ENCODE measurements at places on chromosomes 6 and 20.

DNA sequence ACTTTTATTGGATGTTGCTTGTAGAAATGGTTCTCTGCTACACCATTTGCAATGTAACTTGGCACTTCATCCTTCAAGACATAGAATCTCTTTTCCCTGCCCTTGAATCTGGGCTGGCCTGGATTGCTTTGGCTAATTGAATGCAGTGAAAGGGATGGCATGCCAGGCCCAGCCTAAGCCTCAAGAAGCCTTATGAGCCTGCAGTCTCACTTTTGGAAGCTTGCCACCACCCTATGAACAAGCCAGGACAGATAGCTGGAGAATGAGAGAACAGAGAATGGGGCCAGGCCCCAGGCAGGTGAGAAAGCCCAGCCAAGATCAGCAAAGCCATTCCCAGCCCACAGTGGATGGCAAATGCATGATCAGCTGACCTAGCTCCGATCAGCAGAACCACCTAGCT lies 350.7 kb upstream of the RNF24 start:
- DNase-seq, result no peak

DNA sequence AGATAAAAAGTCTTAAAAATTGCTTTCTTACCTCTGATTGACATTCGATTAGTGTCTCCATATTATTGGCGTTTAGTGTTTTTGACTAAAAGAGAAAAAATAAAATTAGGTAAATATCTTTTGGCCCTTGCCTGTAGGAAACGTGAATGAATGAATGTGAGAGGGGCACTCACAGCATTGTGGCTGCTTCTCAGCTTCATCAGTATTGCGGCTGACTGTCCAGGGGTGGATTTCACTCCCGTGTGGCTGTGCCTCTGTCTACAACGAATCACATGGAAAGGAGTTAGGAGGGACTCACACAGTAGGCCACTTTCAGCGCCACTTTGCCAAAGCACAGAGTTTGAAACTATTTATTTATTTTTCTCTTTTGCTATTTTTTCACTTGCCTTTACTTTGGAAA lies 844 bp downstream of the TAGAP start:
- no peak for DNase-seq

DNA sequence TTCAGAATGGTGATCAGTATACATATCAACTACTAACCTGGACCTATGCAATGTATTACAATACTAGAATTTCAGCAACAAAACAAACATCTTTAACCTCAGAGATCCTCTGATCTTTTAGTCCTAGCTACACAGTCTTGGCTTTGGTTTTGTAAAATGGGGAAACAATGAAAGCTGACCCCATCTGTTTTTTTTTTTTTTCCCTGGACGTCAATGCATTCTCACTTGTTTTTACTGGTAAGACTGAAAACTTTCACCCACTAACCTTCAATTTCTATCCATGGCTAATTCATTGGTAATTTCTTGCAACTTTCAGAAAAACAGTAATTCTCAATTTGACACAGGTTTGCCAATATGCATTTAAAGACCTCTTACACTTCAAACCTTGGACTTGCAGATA lies 3.0 kb downstream of the KIF13A start:
- DNase-seq, result no peak

DNA sequence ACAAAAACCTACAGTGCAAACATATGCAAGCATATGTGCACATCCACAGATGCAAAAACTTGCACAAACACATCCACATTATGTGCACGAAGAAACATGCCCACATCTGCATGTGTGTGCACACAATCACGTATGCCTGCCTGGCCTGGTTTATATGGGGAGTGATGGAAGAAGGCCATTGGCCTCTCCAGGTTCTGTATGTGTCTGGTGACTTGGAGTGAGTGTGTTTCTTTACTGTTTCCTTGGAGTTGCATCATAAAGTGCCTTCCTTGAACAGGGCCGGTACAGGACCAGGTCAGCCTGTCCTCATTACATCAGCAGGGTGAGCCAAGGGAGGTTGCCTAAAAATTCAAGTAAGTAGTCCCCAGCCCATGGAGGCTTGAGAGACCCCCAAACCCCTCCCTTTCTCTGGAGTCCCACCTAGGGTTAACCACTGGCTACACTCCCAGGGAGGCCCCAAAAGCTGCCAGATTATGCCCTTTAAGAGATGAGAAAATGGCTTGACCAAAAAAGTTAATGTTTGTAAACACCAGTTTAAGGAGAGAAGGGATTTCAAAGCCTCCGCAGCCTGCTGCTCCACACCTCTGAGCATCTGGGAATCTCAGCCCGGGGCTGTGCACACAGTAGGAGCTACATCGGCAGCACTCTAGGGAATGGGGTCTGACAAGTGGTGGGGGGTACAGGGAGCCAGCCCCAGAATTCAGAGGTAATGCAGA lies 140.8 kb downstream of the VEGFA start:
- no peak for DNase-seq

DNA sequence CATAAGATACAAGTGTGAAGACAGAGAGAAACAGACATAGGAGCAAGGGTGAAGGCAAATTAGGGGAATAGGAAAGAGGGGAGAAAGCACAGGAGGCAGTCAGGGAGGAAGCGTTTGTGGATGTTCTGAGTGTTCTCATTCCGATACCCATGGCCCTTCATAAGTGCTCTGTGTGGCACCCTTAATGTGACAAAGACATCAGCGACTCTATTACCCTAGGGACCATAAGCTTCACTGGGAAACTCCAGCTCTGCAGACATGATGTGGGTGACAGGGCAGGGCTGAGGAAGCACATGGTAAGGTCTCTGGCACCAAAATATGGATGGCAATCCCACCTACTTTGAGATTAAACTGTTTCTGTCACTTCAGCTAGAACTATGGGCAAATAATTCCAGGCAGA lies 33.0 kb downstream of the F13A1 start:
- no peak for DNase-seq
